ENCODE measurements at places on chromosomes 4 and X. TPM values are rescaled to one million over a fixed set of nuclear protein-coding genes. Genes with fewer than 3 reads are reported as not detected.

GRCh38 chrX:36978886-36979285, 29.3 kb upstream of the FAM47C start:
- DNase-seq, result peak; percentile 55

- no peak for DNase-seq
These were observed 14.7 kb downstream of the TBC1D14 start for GRCh38 chr4:6924361-6924779.

GRCh38 chrX:154356596-154356995, 17.8 kb downstream of the FLNA start:
- no peak for DNase-seq

- no peak for DNase-seq
These were observed 472.7 kb upstream of the DIAPH2 start for GRCh38 chrX:96211953-96212352.

Gene IL2RG
- 5.3 TPM for total RNA-seq

Gene ZDHHC9
- total RNA-seq, result 44.1 TPM

Gene H2BW2
- not detected for total RNA-seq

Gene GC
- not detected for total RNA-seq

All from M059J (cell line).